ENCODE measurements at places on chromosomes 16 and 17.
A peak's percentile ranks its signal among the peaks of the same experiment; 100 is the strongest.

- DNase-seq: peak; percentile 65
Observed at GRCh38 chr17:49193513-49194296, 16.7 kb downstream of the GNGT2 start.

DNA sequence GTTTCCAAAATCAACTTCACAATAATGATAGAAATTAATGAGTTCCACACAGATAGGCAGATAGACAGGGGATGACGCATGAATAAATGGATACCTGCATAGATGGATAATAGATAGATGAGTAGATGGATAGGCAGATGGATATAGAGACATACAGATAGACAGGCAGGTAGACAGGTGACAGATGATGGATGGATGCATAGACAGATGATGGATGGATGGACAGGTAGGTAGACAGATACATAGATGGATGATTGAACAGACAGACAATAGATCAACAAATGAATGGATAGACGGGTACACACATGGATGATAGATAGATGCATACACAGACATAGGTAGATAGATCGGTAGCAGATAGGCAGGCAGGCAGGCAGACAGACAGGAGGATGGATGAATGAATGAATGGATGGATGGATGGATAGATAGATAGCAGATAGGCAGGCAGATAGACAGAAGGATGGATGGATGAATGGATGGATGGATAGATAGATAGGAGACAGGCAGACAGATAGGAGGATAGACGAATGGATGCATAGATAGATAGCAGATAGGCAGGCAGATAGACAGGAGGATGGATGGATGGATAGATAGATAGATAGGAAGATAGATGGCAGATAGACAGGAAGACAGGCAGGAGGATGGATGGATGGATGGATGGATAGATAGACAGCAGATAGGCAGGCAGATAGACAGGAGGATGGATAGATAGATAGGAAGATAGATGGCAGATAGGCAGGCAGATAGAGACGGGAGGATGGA, 142.5 kb downstream of the RBFOX3 start:
- DNase-seq: no peak

GRCh38 chr17:47987240-47987835, 16.4 kb downstream of the CDK5RAP3 start:
- peak; percentile 26 for DNase-seq

DNA sequence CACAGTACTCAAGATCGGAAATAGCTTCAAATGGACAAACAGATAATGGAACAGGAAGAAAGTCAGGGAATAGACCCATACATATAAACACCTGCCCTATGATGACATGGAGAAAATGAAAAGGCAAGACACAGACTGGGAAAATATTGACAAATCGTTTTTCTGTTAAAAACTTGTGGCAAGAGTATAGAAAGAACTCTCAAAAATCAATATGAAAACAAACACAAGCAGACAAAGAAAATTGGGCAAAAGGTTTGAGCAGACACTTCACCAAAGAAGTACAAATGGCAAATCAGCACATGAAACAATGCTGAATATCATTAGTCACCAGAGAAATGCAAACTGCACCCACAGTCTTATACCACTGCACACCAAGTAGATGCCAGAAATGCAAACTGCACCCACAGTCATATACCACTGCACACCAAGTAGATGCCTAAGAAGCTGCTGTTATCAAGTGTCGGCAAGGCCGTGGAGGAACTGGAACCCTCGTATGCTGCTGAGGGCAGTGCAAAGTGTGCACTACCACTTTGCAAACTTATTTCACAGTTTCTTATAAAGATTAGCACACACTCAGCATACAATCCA, 123.5 kb upstream of the CHMP6 start:
- DNase-seq: no peak

DNA sequence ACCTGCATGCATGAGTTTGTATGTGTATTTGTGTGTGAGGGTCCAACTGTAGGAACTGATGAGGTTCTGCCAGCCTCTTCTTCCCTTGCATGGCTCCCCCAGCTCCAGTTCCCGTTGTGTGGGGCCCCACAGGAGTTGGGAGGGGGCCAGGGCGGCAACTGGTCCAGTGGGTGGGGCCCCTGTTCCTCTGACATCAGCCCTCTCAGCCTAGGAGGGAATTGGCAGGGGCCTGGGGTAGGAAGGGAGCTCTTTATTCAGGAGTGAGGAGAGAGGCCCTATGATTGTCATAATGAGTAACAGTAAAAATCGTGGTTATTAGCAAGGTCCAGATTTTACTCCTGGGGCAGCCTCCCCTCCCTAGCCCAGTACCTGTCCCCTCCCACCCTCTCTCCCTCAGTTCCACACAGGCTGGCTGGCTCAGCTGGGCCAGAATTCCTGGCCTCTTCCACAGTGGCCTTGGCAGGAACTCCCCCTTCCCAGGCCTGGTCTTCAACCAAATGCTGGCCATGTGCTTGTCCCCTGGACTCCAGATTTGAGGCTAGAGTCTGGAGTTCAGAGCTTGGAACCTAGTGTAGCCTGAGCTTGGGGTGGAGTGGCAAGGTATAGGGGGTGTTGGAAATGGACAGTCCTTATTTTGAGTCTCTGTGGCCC, 18.9 kb downstream of the RARA start:
- DNase-seq: no peak

DNA sequence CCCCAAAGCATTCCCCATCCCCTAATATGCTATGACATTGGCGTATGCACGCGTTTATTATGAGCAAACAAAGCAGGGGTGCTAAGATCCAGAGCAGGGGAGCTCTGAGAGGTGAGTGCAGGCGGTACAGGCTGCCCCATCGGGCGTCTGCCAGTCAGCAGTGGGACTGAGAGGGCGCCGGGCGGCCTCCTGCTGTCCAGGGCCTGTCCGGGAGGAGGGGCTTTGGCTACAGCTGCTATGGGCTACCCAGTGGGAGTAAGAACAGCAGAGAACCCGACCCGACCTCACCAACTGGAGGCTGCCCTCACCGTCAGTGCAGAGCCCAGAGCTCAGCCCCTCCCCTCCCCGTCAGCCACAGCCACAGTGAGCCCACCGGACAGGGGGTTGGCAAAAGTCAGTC, 18.5 kb upstream of the AATK start:
- DNase-seq: peak; percentile 60

DNA sequence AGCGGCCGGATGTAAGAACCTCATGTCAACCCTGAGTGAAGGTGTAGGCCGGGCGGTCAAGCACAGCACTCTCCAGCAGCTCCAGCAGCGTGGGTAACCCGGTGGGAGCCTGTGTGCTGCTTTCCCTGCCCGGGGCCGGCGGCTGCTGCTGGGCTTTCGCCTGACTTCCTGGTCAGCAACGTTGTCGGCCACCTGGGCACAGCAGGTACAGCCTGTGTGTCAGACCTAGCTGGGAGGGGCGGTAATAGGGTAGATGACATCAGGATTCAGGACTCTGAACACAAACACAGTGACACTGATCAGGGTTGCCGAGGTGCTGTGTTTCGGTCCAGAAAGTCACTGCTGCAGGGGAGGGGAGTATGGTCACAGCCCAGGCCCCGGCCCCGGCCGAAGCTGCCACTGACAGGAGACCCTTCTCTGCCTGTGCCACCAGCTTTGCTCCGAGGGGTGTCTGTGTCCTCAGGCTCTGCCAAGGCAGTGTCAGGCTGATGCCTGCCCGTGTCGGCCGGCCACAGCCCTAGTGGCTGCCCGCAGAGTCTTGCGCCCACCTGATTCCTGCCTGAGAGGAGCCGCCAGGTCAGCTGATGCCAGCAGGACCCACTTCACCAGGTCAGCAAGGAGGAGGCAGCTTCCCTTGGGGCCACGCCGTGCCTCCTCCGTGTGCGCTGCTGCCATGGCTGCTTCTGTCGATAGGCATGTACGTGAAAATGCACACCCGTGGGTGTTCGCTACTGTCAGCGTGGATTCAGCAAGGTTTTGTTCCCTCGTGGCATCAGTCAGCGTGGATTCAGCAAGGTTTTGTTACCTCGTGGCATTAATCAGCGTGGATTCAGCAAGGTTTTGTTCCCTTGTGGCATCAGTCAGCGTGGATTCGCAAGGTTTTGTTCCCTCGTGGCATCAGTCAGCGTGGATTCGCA, 9.2 kb downstream of the RAB40C start:
- DNase-seq: no peak

Measured in muscle of back (tissue), 13 donors.